Suppressor macrophage treated with lipopolysaccharide for 4 hours (primary cell): ENCODE measurements at places on chromosomes 11 and 22.

DNA sequence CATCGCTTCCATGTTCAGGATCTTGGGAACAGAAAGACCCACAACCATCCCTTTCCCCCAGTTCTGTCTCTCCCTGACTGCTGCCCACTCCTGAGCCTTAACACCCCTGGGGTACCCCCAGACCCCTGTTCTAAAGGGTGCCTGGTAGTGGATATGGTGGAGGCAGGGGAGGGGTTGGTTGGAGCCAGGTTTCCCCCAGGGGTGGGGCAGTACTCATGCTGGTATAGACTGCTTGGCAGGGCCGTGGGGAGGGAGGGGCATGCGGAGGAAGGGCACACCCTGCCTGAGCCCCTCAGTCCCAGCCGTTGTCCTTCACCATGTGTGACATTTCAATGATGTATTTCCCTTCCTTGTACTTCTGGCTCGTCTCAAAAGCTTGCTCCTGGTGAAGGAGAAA, 4.0 kb downstream of the YPEL4 start:
- DNase-seq: no peak

DNA sequence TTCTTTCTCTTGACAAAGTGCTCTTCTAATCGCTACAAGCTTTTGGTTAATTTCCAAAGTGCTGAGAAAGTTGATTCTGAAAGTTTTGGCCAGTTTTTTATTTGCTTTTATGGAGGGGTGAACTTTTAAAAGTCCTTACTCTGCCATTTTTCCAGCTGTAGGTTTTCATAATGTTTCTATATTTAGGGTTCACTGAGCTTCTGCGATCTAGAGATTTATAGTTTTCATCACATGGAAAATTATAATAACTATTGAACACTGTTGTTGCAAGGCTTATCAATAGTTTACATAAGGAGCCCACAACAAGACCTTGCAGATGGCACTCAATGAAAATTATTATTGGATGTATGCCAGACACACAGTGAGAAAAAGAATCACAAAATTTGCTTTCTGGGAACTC, 55.1 kb downstream of the DLG2 start:
- DNase-seq: no peak

- no peak for DNase-seq
Observed at GRCh38 chr22:28283068-28283654, 364.1 kb upstream of the PITPNB start.

- DNase-seq: no peak
Observed at GRCh38 chr11:26027887-26028286, 304.0 kb upstream of the ANO3 start.

- DNase-seq: no peak
Observed at GRCh38 chr22:29171721-29172120, 34.0 kb upstream of the EMID1 start.

DNA sequence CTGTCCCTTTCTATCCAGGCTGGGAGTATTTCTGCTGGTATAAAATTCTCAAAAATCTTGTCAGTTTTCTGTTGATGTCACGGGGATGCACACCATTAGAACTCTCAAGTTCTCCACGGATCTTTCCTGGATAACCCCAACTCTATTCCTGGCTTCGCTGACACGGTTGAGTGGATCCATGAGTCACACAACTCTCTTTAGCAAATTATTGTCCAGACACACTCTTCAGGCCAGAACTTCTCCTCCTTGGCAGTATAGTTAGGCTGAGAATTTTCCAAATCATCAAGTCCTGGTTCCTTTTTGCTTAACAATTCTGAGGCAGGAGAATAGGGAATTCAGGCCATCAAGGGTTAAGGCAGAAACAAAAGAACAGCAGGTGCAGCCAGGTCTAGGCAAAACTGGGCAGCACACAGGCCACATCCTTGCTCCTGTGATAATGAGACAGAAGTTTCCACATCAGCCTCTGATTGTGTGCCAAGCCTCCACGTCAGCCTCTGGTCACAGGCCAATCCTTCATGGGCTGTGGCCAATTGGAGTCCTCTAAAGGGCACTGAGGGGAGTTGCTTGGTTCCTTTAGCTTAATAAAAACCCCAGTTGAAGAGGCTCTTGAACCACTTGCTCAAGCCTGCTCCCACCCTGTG, 5.7 kb upstream of the ACAT1 start:
- peak; percentile 39 for DNase-seq

GRCh38 chr22:46193898-46194310, 43.6 kb downstream of the PPARA start:
- no peak for DNase-seq

GRCh38 chr22:35054064-35054463, 11.9 kb upstream of the ISX start:
- no peak for DNase-seq
